ENCODE measurements at places on chromosomes 2 and 18.

GRCh38 chr2:181916726-181917718 lies 25.5 kb downstream of the ITPRID2 start:
- no peak for DNase-seq

DNA sequence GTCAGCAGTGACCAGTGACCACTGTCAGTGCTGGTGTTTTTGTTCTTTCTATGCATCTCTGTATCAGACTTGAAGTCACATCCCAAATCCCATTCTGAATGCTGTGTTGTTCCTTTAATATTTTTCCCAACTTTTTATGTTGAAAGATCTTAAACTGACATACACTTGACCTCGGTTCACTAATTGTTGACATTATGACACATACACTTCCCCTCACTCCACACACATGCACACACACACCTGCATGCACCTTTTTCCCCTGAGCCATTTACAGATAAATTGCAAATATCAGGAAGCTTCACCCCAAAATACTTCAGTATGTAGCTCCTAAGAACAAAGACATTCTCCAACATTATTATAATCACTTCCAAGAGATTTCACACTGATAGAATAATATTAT lies 62.4 kb downstream of the CFAP221 start:
- DNase-seq = no peak

GRCh38 chr2:80363791-80364349 lies 59.3 kb upstream of the LRRTM1 start:
- no peak for DNase-seq

- no peak for DNase-seq
Measured at GRCh38 chr2:67994716-67995115, 68.1 kb downstream of the C1D start.

- DNase-seq = no peak
Measured at GRCh38 chr2:10380048-10380926, 67.8 kb downstream of the ODC1 start.

DNA sequence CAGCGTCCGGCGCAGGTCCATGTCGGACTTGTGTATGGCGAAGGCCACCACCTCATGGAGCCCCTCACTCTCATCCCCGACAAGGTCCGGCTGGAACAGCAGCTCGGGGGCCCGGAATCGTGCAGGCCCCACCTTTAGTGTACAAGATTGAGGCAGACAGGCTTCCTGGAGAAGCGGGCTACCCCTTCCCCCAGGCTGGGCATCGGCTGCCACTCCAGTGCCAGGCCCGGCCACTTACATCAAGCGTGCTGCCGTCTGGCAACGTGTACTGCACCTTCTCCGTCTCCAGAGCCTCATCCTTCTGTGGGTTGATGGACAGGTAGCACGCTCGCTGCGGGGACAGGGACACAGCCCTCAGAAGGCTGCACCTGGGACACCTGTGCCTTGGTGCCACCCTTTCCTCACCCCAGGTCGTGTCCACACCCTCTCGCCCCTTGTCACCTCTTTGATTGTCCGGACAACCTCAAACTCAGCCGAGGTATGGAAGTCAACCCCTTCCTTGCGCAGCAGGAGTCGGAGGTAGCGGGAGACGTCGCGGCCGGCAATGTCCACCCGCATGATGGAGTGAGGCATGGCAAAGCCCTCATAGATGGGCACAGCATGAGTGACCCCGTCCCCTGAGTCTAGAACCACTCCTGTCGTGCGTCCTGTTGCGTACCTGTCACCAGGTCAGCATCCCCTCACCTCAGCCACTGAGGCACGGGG lies 5.7 kb downstream of the ACTR1B start:
- DNase-seq = no peak

GRCh38 chr2:109256921-109257320 lies 127.9 kb downstream of the SH3RF3 start:
- no peak for DNase-seq

- DNase-seq = no peak
Measured at GRCh38 chr18:30386624-30387023, 655.9 kb downstream of the DSC3 start.

DNA sequence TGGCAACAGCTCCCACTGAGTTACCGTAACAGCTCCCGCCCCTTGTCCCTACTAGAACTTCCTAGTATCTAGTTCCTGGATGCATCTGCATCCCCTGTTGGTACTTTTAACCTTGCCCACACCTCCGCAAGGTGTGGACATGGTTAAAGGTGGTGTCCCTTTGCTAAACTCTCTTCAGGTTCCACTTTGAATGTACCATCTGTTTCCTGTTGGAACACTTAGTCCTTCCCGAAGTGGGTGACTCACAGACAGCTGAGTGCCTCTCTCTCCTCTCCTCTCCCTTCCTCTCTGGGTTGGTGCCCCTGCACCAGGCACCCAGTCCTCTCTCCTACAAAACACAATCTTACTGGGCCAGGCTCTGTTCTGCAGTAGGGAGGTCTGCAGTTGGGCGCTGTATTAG lies 19.6 kb upstream of the REL start:
- DNase-seq = no peak

GRCh38 chr2:189576396-189576795 lies 4.2 kb downstream of the SLC40A1 start:
- DNase-seq = peak; percentile 72

- no peak for DNase-seq
Measured at GRCh38 chr2:402206-402605, 114.3 kb upstream of the ALKAL2 start.

DNA sequence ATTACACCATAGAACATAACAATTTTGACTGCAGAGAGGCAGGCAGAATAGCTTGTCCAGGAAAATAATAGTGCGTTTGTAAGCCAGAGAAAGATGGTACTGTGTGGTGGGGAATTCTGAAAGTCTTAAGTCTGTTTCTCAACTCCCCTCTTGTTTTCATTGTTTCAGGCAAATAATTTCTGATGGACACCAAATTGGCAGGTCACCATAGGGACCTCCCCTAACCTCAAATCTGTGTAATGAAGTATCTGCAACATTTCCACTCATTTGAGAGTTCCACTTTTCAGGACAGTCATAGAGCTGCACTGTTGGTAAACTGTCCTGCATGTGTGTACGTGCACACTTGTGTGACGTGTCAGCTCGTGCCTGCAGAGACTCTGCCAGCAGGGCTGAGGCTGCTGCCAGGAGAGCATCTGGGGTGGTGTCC lies 195.6 kb downstream of the AGAP1 start:
- DNase-seq = no peak

DNA sequence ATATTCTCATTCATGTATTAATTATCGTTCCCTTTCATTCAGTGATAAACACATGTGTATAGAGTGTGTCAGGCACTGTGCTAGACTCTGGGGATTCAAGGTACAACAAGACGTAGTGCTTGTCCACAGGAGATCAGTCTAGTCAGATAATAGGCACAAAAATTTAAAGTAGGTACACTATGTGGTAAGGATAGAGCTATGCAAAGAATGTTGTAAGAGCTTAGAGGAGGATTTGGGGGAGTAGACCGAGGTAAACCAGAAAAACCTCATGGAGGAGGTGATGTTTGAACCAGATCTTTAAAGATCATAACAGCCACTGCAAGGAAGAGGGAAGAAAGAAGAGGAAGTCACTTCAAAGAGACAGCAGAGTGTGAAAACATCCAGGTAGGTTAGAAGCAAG lies 256.9 kb upstream of the DDX18 start:
- DNase-seq = no peak

DNA sequence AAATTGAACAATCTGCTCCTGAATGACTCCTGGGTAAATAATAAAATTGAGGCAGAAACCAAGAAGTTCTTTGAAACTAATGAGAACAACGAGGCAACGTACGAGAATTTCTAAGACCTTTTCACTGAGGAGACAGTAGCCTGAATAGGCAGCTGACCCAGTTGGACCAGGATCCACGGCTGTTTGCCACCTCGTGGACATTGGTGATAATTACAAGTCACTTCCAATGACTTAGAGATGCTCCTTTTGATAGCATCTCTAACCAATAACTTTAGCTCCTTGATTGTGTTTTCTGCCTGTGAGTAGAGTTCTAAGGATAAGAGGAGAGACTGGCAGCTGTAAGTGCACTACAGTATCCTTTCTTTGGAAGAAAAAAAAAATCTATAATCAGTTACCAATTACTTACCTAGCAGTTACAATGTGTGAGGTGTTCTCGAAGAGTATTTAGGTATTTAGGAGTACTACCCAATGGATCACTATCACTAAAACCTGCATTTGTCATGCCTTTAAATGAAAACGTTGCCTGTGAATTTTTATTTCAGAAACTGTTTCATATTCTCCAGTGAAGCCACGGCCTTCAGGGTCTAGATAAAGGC lies 31.3 kb upstream of the CNTNAP5 start:
- no peak for DNase-seq

DNA sequence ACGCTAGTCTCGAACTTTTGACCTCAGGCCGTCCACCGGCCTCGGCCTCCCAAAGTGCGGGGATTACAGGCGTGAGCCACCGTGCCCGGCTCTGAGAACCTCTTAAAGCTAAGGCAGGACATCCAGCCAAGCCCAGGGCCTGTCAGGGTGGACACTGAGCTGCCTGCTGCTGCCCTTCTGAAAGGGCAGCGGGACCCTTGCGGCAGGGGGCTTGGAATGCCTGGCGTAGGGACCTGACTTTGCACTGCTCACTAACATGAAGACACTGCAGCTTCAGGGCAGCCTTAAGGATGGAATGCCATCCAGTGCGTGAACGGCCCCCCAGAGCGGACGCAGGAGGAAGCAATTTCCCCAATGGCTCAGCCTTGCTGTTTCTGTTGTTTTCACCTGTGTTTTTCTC lies 9.0 kb downstream of the CYS1 start:
- DNase-seq = no peak

GRCh38 chr2:229519655-229520430 lies 194.5 kb downstream of the DNER start:
- DNase-seq = no peak

- no peak for DNase-seq
Measured at GRCh38 chr18:13551305-13551603, 175.1 kb downstream of the FAM210A start.

DNA sequence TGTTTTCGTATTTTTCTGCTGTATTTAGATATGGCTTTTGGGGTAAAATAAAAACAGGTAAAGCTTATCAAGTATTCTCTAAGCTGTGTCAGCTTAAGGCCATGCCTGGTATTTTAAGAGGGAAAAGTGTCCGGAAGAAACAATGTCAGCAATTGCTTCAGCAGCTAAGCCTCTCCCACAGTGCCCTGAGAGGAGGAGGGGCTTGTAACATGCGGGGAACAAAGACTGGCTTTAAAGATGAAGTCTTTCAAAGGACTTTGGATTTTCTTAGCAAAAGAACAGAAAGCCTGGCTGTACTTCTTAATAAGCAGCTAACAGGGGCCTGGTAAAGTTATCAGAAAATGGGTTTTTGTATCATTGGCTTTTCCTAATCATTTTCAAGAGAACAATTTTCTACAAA lies 102.8 kb downstream of the PXDN start:
- DNase-seq = no peak

GRCh38 chr2:190679813-190680591 lies 31.1 kb downstream of the NAB1 start:
- DNase-seq = no peak

DNA sequence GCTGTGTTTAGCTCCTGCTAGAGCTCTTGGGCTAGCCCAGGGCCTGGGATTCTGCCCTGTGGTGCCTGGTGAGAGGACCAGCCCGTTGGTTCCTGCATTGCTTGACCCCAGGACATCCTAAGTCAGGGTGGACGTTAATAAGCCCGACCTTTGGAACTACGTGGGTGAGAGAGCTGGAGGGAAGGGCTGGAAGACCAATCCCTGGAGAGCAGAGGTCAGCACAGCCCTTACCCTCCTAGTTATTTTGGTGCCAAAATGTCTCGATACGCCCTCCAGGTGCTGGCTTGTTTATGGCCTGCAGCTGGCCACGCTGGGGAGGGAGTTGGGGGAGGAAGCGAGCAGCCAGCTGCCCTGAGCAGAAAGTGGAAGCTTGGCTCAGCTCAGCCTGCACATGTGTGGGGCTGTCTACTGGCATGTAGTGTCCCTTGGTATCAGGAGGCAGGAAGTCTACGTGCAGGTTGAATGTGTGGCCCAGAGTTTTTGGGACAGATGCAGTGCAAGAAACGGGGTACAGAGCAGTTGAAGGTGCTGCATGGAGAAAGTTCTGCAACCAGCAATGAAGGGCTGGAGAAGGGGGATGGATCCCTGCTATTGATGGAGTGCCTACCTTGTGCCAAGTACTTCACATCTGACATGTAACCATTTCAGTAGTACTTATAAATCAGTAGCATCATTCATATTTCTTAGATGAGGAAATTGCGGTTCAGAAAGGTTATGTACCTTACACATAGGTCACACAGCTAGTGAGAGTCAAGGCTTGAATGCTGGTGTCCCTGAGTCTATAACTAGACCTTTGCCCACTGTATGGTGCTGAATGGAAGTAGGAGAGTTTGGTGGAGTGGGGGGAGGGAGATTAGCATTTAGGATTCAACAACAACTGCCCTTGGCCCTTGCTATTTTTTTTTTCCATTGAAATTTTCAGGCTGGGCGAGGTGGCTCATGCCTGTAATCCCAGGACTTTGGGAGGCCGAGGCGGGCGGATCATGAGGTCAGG lies 5.0 kb upstream of the DGKD start:
- DNase-seq = peak; percentile 77

DNA sequence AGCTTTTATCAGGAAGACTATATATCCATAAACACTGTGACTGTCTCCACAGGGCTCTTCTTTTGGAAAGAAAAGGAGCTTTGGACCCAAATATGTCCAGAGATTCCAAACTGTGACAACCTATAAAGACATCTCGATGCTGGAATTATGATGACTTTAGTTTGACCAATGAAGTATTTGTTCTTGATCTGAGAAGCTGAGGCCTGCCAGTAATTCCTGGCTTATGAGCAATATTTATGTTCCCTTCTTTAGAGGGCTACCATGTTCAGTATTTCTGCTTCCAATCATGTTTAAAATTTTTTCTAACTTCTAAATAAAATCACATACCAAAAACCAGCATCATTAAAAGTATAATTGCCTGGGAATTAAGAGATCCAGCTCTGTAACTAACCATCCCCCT lies 41.1 kb downstream of the FEZ2 start:
- no peak for DNase-seq

DNA sequence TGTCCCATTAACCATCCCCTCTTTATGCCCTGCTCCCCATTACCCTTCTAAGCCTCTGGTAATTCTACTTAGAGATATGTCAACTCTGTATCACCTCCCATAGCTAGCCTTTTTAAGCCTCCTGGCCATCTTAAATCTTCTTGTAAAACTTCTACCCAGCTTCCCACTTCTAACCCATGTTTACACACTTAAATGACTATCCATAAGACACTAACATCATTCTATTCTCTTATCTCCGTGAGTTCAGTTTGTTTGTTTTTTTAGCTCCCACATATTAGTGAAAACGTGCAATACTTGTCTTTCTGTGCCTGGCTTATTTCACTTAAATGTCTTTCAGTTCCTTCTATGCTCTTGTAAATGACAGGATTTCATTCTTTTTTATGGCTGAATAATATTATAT lies 42.4 kb downstream of the RAB3GAP1 start:
- no peak for DNase-seq

- DNase-seq = no peak
Measured at GRCh38 chr2:27737676-27738348, 33.7 kb upstream of the MRPL33 start.

DNA sequence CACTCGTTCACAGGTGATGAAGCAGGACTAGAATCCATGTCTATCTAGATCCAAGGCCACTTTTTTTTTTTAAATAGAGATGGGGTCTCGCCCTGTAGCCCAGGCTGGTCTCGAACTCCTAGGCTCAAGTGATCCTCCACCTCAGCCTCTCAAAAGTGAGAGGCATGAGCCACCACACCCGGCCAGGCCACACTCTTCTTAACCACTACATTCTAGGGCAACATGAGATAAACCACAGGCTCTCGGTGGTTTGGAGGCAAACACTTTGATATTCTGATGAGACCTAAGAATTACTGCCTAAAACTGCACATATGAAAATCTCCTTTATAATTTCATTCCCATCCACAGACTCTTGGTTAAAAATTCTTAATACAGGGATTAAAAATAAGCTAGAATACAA lies 51.8 kb downstream of the USP34 start:
- no peak for DNase-seq

Data from aorta (tissue), 5 donors.